ENCODE measurements at places on chromosomes 3 and 15.

DNA sequence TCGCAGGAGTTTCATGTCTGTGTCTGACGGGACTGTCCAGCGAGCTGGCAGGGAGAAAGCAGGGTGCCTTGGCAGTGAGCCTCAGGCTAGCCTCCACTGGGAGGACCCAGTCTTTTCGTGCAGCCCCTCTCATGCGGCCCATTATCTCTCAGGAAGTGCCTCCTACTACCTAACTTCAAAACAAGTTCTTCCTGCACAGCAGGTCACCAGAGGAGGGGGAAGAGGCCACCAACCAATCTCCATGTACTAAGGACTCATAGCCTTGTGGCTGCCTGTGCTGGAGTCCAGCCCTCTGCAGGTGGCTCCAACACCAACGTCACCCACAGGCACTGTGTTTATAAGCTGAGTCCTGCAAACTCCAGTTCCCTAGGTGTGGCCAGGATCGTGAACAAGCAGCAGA, 4.8 kb downstream of the VIPR1 start:
- DNase-seq: peak; percentile 12

DNA sequence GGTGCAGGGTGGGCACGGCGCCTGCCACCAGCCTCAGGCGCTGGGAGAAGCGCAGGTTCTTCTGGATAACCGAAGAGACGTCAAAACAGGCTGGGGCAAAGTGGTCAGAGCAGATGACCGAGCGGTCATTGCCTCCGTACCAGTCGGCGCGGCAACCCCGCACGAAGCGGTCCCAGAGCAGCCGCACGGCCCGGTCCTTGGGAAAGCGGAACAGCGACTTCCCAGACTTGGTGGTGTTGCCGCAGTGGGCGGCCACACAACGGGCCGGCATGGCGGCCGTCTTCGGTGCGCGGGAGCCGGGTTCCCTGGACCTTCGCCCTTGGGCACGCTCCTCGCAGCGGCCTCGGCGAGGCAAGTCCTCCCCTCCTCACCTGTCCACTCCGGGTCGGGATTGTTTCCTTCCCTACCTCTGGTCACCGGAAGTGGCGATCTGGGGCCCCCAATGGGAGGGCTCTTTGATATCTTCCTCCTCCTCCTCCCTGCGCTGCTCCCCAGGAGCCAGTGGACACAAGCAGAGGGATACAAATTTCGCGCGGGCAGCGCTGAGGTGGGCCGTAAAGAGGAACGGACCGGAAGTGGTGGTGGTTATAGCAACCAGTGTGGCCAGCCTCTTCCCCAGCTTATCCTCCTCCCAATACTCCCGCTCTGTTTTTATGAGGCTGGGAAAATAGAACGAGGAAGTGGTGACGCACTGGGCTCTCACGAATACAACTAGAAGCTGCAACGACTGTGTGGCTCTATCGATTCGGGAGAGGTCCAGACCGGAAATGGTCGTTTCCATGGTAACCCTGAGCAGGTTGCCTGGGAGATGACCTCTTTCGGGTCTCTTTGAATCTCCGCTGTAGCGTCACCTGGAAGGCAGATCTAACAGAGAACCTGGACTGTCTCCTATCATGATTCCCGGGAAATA, at the start of the genes LRRC49 and THAP10:
LRRC49 (plus strand) TSS at position 825 of the 910 bp plus-strand sequence; CDS start at position 894, 69 bp downstream.
THAP10 (minus strand) TSS at position 432 of the 910 bp plus-strand sequence; CDS start at position 271, 161 bp downstream.
- DNase-seq: peak; percentile 86

- DNase-seq: no peak
Observed at GRCh38 chr3:69691860-69692259, 47.4 kb upstream of the MITF start.

- no peak for DNase-seq
Observed at GRCh38 chr3:5616873-5617272, 429.4 kb downstream of the EDEM1 start.

GRCh38 chr15:78147566-78147965, 1.6 kb upstream of the IDH3A start:
- DNase-seq: no peak

DNA sequence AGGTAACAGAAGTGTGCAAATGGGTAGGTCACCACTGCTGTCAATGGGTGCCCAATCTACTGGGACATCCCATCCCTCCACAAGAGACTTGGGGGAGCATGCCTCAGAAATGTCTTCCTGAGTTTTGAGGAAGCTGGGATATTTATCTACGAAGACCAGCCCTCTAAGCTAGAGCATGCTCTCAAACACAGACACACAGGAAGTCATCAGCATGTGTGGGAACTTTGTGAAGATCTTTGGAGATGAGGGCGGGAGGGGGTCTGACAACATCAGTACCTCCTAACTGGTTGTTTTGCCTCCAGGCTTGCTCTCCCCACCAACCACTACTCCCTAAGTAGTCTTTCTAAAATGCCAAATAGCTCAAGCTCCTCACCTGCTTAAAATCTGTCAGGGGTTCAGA, 3.5 kb upstream of the MEF2A start:
- DNase-seq: no peak

GRCh38 chr3:45950686-45951600, 7.7 kb downstream of the CXCR6 start:
- no peak for DNase-seq

- DNase-seq: no peak
Observed at GRCh38 chr15:71630475-71630809, 179.9 kb upstream of the NR2E3 start.

GRCh38 chr3:183369117-183369516, 59.3 kb downstream of the MCF2L2 start:
- no peak for DNase-seq

- DNase-seq: no peak
Observed at GRCh38 chr15:45093013-45093412, 21.0 kb downstream of the DUOX2 start.

DNA sequence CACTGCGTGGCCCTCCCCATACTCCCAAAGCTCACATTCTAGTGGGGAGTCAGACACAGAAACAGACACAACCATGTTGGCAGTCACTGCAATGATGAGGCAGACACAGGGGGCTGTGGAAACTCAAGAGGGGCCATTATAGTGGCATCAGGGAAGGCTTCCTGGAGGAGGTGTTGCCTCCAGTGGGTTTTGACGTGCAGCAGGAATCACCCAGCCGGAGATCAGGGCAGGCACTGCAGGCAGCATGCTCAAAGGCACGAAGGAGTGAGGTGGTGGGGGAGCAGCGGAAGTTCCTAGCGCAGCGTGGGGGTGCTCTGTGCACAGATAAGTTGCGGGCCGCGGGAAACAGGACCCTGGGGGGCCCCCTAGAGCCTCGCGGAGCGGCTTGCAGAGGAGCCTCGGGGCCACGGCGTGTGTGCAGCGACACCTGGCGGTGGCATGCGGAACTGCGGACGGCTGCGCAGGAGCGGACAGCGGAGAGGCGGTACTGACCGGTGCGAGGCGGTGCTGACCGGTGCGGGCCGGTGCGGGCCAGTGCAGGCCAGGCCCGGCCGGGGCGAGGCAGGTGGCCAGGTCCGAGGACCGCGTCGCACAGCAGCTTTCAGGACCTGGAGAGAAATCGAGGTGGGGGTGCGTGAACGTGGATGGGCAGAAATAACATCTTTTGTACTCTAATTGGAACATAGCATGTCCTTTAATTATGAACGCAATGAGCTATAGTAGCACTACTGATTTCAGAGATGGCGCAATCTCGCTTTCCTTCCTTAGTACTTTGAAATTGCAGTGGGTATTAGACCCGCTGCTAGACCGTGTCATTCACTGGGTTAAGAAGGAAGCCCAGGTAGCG, 101.5 kb downstream of the FBLN2 start:
- DNase-seq: peak; percentile 97
